NCI-H2171 treated with DMSO at 0.1 percent for 48 hours (cell line): ENCODE measurements at places on chromosomes 6 and 20.

DNA sequence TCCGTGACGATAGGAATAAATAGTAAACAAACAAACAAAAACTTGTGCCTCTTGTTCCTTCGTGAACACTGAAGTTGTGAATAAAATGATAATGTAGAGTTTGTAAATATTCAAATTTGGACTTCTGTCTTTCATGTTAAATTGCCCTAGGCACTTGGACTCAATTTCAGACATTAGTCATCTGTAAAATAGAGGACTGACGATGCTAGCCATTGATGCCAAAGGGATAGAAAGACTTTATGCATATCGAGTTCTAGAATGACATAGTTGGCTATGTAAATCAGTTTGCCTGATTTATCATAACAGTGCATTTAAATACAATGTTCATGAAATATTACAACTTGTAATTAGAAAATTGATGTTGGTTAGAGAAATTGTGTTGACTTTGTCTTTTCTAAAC lies 45.9 kb upstream of the FLRT3 start:
- DNase-seq: no peak

DNA sequence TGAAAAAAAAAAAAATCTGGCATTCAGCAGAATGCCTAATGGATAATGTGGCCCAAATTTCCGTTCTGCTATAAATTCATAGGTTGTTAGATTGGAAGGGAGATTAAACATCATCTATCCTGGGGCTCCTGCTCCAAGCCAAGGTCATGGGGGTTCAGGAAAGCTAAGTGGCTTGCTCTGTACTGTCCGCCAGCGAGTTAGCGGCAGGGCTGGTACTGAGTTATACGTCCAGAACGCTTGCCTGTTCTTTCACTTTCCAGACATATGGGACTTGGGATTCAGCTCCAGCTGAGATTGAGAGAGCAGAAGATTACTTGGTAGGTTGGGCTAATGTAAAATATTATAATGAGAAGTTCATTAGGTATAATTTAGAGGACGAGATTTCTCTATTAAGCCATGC lies 858 bp downstream of the RWDD1 start:
- peak; percentile 22 for DNase-seq

GRCh38 chr6:42195415-42195814 lies 659 bp upstream of the GUCA1B start:
- DNase-seq: no peak

DNA sequence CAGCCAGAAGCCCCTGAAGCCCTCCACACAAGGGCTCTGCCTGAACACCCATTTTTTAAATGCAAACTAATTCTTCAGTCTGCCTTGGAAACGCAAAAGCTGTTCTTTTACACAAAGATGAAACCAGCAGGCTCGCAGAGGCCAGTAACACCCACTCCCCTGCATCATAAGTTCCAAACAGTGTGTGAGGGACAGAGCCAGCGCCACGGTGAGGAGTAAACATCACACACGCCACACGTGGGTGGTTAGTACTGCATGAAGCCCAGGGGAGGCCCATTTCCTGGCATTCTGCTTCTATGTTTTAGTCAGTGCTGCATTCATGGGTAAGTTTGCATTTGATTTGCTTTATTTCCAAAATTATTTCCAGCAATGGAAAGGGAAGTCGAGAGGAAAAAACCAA lies 217.7 kb upstream of the RIN2 start:
- DNase-seq: no peak

GRCh38 chr6:1644516-1645060 lies 34.9 kb downstream of the FOXC1 start:
- DNase-seq: no peak

DNA sequence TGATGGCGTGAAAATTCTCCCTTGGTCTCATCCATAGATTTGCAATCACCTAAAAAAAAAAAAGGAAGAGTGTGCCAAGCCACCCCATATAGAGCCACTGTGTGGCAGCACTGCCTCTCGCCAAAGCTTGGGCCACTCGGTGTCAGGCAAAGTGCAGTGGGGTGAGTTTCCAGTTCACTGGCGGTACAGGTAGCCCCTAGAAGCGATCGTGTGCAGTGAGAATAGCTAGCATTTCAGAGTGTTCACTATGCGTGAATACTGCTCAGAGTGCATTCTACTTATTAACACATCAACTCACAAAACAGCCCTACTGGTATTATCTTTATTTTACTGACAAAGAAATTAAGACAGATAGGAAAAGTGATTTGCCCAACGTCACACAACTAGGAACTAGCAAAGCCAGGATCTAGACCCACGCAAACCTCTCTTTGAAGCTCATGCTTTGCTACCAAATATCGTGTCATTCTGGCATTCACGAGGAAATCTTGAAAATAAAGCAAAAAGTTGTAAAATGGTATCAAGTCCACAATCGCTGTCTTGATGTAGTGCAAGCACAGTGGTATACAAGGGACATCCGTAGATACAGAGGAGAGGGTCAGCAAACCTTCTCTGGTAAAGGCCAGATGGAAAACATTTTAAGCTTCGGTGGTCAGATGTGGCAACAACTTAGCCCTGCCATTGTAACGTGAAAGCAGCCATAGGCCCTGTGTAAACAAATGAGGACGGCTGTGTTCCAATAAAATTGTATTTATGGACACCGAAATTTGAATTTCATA lies 10.4 kb upstream of the GCNT2 start:
- peak; percentile 40 for DNase-seq

DNA sequence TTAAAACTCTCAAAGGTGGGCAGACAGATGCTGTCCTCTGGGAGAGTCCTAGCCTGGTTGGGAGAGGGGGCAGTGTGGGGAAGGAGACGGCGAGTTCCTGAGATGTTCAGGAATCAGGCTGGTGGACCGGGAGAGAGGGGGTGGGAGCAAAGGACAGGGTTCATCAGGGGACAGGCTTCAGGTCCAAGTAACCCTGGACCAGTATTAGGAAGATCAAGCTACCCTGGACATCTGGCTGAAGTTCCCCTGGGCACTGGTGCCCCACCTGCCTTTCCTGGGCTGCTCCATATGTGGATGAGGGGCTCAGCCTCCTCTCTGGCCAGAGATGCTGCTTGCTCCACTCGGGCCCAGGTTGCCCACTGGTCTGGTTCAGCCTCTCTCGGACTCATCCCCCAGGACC lies 1.1 kb upstream of the IP6K3 start:
- DNase-seq: no peak

DNA sequence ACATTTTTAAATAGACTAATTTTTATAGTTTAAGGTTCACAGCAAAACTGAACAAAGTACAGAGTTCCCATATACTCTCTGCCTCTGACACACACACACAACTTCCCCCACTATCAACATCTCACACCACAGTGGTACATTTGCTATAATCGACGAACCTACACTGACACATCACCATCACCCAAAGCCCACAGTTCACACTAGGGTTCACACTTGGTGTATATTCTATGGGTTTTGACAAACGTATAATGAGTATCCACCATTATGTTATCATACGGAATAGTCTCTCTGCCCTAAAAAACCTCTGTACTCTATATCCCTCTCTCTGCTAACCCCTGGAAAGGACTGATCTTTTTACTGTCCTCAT lies 15.6 kb downstream of the TMEM30A start:
- no peak for DNase-seq
